ENCODE measurements at places on chromosomes 7 and 10. TPM values are rescaled to one million over a fixed set of nuclear protein-coding genes. Genes with fewer than 3 reads are reported as not detected.

- no peak for DNase-seq
Measured at GRCh38 chr7:38413784-38414183, 140.3 kb upstream of the TARP start.

KCNH2 gene
- 26.1 TPM for polyA plus RNA-seq

DNA sequence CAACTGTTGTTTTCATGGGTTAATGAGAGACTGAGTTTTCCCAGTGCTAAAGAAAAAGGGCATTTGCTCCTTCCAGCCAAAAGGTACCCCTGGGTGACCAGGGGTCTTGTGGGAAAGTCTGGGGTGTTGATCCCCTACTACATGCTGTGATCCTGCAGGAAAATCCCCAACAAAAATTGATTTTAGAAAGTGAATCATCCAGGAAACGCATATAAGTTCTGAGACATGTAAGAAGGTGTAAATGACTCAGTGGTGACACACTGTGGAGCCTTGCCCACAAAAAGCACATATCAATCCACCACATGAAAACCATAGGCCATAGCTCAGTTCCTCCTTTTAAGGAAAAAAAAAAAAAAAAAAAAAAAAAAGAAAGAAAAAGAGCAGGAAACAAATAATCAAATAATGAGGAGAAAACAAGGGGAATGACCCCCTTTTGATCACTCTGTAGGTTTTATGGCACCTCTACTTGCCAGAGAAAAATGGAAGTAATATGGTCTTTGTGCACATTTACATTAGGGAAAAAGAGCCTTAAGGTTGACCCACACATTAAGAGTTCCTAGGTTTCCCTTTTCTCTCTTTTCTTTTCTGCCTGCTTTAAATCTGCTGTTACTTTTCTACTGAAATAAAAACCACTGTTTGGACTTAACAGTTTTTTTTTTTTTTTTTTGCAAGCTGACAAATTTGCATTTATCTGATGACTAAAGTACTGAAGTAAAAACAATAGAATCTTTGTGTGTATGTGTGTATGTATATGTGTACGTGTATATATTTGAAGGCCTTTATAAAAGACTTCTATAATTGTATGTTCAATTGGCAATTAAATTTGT, 386.0 kb downstream of the KIF20B start:
- DNase-seq = no peak

GIMAP5 gene
- polyA plus RNA-seq = 4.8 TPM

Measured in right renal pelvis (tissue), 4 donors.